ENCODE measurements at places on chromosomes 7 and 10.
A peak's percentile ranks its signal among the peaks of the same experiment; 100 is the strongest.

GRCh38 chr7:87128861-87129267 is 23.4 kb upstream of the DMTF1 start:
- no peak for DNase-seq

- DNase-seq: no peak
These were observed 28.4 kb upstream of the IFRD1 start for GRCh38 chr7:112421666-112422486.

DNA sequence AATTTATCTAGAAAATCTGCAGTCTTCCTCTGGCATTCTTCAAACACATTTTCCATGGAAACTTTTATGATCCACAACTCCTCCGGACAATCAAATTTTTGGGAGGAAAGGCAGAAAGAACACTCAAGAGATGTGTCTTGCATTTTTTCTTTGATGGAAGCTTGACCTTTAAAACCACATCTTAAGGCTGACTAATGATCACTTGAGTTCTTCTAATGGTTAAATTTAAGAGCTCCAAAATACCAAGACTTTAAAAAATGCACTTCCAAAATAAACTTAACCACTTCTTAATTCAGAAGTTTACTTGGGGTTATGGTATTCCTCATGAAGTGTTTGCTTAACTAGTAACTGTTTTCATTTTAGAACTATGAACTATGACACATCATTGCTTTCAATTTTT is 43.3 kb downstream of the ETV1 start:
- DNase-seq: no peak

DNA sequence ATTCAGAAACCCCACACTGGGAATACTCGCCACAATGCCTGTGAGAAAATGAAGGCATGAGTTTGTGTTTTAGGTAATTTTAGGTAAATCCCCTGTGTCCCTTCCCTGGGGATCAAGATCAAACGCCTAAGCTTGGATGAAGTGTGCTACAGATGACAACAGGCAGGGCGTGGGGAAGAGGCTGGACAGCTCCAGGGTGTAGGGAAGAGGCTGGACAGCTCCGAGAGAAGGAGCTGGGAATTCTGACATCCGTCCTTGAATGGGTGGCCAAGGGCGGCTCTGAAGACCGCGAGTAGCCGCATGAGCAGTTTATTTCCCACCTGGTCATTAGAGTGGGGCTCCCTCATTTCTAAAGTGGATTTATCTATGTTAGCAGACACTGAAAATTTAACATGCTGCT is 109.7 kb downstream of the RAMP3 start:
- DNase-seq: no peak

DNA sequence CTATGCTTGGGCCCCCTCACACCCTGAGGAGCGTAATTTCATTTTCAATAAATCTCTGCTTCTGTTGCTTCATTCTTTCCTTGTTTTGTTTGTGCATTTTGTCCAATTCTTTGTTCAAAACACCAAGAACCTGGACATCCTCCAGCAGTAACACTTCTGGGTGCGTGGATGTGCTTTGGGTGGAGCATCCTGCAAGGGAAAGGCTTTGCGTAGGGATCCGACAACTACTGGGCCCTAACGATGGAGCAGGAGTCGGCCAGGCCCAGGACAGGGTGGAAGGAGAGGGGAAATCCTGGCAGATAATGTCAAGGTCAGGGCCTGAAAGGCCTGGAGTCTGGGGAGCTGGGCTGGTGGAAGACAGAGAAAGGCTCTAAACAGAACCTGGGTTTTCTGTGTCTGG is 231.8 kb downstream of the ADAM12 start:
- no peak for DNase-seq

GRCh38 chr7:10739401-10739800 is 234.3 kb upstream of the PHF14 start:
- DNase-seq: no peak

GRCh38 chr7:51279391-51280023 is 37.1 kb downstream of the COBL start:
- no peak for DNase-seq

- DNase-seq: peak; percentile 76
These were observed 158.2 kb downstream of the ARHGAP12 start for GRCh38 chr10:31770307-31770902.

DNA sequence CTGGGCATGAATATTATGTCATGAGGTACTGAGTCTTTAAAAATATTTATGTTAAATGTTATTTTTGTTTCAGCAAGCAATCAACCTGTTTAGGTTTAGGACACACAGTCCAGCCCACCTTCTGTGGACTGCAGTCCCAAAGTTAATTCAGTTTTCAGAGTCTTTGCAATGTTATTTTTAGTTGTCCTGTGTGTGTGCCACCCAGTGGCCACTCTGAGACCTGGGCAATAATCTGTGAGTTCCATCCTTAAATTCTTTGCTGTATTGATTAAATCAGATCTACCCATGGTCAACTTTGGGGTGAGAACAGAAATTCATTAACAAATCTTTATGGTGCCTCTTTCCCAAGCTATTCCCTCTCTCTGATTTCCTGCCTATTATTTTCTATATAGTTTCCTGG is 415.1 kb downstream of the CCSER2 start:
- no peak for DNase-seq

- DNase-seq: no peak
These were observed 1.9 kb downstream of the VPS41 start for GRCh38 chr7:38907066-38907465.

GRCh38 chr7:42994096-42994495 is 61.9 kb downstream of the MRPL32 start:
- no peak for DNase-seq

GRCh38 chr10:47311932-47312662 is 10.2 kb upstream of the GDF2 start:
- DNase-seq: peak; percentile 85

DNA sequence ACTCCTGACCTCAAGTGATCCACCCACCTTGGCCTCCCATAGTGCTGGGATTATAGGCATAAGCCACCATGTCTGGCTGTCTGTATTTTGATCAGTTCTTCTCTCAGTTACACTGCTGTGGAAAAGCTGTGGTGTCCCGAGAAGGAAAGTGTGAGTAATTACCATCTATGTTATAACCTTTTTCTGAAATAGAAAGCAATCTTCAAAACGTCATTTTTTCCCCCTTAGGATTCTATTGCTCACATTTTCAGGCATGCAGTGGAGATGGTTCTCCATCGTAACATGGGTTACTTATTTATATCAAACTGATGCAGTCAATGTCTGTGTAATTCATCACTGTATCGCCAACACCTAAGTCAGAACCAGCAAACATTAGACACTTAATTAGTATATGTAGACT is 103.5 kb upstream of the FAM3C start:
- DNase-seq: no peak

DNA sequence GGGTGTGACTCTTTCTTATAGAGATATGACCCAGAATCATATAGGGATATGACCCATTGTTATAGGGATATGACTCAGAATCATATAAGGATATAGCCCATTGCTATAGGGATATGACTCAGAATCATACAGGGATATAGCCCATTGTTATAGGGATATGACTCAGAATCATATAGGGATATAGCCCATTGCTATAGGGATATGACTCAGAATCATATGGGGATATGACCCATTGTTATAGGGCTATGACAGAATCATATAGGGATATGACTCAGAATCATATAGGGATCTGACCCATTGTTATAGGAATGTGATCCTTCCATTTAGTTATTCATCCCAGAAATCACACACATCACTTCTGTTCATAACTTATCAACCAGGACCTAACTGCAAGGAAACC is 312.2 kb upstream of the ADARB2 start:
- no peak for DNase-seq

DNA sequence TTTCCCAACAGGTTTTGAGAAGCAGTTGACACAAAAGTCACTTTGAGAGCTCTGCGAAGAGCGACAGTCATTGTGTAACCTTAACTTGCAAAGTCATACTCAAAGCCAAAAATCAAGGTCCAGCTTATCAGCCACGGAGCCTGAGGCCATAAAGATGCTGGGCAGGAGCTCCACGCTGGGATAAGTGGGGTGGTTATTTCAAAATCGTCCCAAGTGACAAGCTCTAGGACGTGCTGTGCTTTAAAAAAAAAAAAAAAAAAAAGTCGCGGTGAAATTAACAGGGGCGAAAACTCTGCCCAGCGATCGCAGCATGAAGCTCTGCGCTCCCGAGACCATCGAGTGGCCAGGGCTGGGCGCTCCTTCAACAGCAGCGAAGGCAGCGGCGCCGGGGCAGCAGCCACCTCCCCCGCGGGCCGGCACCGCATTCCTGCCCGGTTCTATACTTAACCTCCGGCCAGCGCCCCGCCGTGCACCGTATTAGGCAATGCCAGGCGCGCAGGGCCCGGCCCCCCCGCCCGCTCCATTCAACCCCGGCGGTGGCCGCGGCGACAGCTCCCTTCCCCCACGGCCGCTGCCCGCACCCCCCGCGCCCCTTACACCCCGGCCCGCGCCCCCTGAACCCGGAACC is 657 bp downstream of the HACD1 start:
- DNase-seq: peak; percentile 58

GRCh38 chr7:23931633-23932032 is 221.6 kb downstream of the STK31 start:
- no peak for DNase-seq

- DNase-seq: no peak
These were observed 330.6 kb upstream of the LRRN3 start for GRCh38 chr7:110760341-110760740.

GRCh38 chr7:150665089-150665748 is 20.3 kb upstream of the GIMAP2 start:
- no peak for DNase-seq
